ENCODE measurements at places on chromosomes 13 and 19.

- no peak for DNase-seq
Measured at GRCh38 chr13:26377038-26377437, 123.1 kb downstream of the CDK8 start.

DNA sequence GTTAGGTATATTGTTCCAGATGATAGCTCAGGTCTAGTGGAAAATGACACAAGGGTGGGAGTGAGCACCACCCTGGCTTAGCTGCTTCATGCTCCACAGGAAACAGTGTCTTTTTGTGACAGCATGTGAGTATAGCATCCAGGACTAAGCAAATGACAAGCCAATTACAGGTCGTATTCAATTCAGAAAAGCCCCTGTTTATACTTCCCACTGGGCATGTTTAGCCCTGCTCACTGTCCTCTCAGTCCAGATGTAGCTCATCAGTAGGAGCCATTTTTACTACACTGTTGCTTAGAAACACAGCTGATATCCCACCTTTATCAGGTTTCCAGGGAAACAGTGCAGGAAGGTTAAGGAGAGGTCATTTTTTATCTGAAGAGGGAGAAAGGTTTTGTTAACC, 8.0 kb downstream of the ABHD13 start:
- no peak for DNase-seq

GRCh38 chr19:12868540-12869112, 12.6 kb downstream of the DNASE2 start:
- no peak for DNase-seq

- no peak for DNase-seq
Measured at GRCh38 chr13:110869231-110869804, 45.6 kb downstream of the ANKRD10 start.

GRCh38 chr19:51712461-51713081, 11.2 kb downstream of the HAS1 start:
- no peak for DNase-seq

- DNase-seq = no peak
Measured at GRCh38 chr19:30066781-30067759, 125.0 kb downstream of the URI1 start.

- DNase-seq = no peak
Measured at GRCh38 chr19:12085074-12085818, 20.7 kb downstream of the ZNF844 start.

DNA sequence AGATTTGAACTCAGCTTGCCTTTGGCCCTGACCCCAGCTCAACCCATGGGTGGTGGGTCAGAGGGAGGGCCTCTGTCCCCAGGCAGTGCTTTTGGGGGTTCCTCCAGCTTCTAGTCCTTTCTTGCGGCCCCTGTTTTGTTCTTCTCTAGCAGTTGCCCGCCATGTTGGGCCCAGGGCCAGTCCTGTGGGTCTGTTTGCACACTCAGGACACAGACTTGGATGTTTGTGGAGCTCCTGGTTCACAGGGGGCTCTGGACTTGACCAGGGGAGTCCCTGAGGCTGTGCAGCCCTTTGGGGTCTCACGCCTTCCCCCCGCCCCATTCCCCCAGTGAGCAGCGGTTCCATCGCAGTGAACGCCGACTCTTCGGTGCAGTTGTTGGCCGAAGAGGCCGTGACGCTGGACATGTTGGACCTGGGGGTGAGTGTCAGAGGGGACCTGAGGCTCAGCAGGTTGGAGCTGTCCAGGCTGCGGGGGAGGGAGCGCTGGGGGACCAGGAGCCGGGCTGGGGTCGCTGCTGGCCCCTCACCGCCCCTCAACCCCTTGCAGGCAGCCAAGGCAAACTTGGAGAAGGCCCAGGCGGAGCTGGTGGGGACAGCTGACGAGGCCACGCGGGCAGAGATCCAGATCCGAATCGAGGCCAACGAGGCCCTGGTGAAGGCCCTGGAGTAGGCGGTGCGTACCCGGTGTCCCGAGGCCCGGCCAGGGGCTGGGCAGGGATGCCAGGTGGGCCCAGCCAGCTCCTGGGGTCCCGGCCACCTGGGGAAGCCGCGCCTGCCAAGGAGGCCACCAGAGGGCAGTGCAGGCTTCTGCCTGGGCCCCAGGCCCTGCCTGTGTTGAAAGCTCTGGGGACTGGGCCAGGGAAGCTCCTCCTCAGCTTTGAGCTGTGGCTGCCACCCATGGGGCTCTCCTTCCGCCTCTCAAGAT, 2.5 kb downstream of the ATP5F1D start:
- DNase-seq = no peak

GRCh38 chr19:4686700-4687099, 16.6 kb upstream of the MYDGF start:
- DNase-seq = no peak

DNA sequence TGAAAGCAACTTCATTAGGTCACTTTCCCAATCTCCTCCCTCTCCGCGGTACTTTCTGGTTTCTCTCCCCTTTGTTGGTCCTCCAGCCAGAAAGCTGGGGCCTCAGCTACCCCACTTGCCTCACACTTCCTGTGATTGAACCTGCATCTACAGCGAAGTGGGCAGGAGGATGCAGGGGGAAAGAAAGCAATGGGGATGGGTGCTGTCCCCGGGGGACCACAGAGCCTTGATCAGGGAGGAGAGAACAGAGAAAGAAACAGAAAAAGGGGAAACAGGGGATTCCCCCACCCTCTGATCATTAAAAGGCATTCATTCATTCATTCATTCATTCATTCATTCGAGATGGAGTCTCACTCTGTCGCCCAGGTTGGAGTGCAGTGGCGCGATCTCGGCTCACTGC, 74.2 kb downstream of the TRPM4 start:
- DNase-seq = no peak

- DNase-seq = no peak
Measured at GRCh38 chr13:37806666-37807065, 62.9 kb downstream of the TRPC4 start.

- no peak for DNase-seq
Measured at GRCh38 chr19:38503077-38503410, 69.6 kb downstream of the RYR1 start.

- DNase-seq = no peak
Measured at GRCh38 chr13:27962128-27962841, 6.8 kb downstream of the CDX2 start.

DNA sequence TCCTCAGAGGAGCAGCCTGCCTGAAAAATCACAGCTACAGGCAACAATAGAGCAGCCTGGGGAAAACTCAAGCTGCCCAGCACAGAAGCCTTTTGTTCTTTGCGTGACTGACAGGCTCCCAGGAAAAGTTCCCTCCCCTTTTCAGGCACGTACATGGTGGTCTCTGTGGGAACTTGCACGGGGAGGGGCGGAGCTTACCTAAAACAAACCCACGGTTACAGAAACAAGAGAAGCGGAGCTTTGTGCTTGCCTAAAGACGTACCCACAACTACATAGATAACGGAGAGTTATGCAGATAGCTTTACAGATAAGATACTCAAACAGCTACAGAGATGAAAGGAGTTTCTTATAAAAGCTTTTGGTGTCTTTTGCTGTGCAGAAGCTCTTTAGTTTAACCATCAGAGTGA, 11.4 kb downstream of the ETFB start:
- no peak for DNase-seq

- no peak for DNase-seq
Measured at GRCh38 chr13:33369073-33369472, 83.5 kb upstream of the STARD13 start.

DNA sequence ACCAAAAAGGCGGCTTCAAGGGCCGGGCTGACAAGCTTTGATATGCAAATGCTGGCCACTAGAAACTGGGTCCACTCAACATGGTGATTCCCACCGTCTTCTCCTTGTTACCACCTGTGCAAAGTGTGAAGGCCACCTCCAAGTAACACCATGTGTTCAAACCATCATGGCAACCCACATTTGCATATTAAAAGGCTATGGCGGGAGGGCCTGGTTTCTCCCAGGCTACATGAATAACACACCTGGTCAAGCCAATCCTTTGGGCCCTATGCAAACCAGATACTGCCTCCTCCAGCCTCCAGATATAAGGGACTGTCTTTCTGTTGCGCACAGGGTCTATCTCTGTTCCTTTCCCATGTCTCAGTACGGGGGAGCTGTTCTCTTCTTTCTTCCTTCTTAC, 36.6 kb upstream of the ZSCAN5A start:
- DNase-seq = no peak

DNA sequence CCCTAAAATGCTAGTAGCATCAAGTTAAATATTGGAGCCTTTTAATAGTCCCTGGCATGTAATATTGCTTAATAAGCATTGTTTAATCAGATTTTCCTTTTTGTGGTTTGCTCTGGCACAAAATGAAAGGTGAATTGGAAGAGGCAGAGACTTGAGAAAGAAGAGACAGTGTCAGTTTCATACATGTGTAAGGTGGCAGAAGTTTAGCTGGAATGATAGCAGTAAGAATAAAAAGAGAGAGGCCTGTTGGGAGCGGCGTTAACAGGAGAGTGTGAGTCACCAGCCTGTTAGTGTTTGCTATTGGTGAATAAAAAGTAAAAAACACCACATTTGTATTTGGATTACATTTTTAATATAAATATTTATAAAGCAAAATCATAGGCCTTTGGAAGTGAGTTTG, 145.3 kb downstream of the PDS5B start:
- no peak for DNase-seq

DNA sequence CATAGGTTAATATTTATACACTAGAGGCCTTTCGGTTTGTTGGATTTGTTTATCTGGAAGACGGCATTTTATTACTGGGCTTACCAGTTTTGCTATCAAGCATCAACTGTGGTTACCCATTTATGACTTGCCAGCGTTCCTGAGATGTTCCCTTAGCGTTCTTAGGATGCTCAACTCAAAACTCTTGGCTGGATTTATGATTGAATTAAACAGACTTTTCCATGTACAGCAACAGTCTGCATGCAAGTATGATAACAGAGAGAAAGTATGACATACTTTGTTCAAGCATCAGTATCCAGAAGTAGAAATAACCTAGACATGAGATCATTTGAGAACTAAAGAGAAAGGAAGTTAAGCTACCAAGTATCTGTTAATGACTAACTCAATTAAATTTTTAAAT, 29.9 kb upstream of the RNF113B start:
- DNase-seq = no peak

DNA sequence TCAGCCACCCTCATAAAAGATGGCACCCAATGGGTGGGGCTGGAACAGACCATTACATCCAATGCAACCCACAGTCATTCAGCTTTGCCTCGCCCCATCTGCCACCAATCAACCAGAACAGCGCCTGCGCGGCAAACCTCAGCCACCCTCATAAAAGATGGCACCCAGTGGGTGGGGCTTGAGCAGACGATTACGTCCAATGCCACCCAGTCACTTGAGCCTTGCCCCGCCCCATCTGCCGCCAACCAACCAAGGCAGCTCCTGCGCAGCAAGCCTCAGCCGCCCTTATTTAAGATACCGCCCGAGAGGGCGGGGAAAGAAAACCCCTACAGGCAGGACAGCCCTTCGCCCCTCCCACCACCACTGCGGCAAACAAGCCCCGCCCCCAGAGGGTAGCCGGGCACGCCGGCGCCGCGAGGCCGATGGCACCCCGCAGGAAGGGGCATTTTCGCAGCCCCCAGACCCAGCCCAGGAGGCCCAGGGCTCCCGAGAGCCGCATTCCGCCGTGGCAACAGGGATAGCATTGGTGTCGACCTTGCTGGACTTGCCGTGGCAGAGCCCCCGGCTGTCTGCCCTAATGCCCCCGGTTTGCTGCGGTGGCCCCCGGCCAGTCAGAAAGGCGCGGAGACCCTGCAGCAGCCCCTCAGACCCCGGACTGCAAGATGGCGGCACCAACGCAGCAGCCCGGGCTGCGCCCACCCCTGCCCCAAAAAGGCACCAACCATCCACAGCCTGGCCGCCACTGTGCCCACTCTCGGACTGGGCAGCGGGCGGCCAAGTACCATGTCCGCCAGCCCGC, 675 bp downstream of the PEG3 start:
- peak; percentile 75 for DNase-seq

DNA sequence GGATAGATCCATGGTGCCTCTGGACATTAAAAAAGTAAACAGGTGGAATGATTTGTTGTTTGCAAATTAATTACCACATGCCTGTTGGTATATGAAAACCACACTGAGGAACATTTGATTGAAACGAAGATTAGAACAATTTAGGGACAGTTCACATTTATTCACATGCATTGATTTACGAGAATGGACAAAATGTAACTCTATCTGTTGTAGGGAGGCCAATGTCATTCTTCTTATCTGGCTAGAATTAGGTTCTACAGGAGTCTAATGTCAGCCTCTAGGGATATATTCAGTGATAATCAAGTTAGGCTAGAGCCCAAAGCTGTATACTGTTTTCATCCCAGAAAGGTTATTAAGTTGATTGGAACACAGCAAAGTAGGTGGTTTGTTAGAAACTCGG, 125.4 kb downstream of the COL4A2 start:
- DNase-seq = no peak

Data from RWPE2 (cell line).